Progenitor cell of endocrine pancreas (in vitro differentiated cells): ENCODE measurements at places on chromosomes 5 and 9.
A peak's percentile ranks its signal among the peaks of the same experiment; 100 is the strongest.

GRCh38 chr5:142863856-142864255 lies 93.7 kb downstream of the ARHGAP26 start:
- no peak for DNase-seq
- H3K27me3 ChIP-seq = no peaks in the 10 kb centered on the region
- peak overlapping the region; percentile 43 for H3K27ac ChIP-seq
- no peaks in the 10 kb centered on the region for H3K36me3 ChIP-seq
- H3K4me1 ChIP-seq = peaks cover 40% of the 10 kb centered on the region

- peaks cover 25% of the 10 kb centered on the region for H3K27me3 ChIP-seq
- no peak overlapping the region for H3K4me3 ChIP-seq
- DNase-seq = no peak
- no peaks in the 10 kb centered on the region for H3K36me3 ChIP-seq
- H3K4me1 ChIP-seq = peaks cover 22% of the 10 kb centered on the region
Observed at GRCh38 chr9:89933578-89933977, 328.8 kb downstream of the GADD45G start.

DNA sequence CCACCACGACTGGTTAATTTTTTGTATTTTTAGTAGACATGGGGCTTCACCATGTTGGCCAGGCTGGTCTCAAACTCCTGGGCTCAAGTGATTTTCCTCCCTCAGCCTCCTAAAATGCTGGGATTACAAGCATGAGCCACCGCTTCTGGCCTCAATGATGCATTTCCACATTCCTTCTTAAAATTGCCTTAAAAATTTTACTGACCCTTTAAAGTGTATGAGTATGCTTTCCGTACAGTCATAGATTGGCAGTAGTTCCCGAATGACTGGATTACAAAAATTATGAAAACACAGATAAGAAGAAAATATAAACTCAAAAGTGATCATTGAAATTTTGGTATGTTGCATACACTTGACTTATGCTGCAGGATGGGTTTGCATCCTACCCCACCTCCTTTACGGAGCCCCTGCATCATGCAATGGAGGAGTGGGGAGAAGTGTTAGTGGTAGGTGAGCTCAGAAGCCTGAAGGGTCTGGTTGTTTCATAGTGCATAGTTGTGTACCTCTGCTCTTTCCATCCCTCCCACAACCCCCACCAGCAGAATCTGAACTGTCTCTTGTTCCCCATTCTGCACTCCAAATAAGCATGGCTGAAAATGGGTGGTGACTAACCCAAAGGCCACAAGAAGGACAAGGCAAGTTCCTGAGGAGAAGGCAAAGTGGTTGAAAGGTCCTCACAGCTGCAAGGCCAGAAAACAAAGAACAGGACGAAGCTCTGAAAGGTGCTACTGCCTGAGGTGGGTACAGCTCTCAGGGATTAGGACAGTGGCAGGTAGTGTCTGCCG lies 26.8 kb downstream of the ANKRD55 start:
- H3K27ac ChIP-seq = no peak overlapping the region
- no peak overlapping the region for H3K4me3 ChIP-seq
- no peak for DNase-seq
- peaks cover 2% of the 10 kb centered on the region for H3K4me1 ChIP-seq
- no peaks in the 10 kb centered on the region for H3K36me3 ChIP-seq

GRCh38 chr5:113056988-113057387 lies 80.4 kb downstream of the DCP2 start:
- peaks cover 10% of the 10 kb centered on the region for H3K4me1 ChIP-seq
- H3K27ac ChIP-seq = no peak overlapping the region
- no peaks in the 10 kb centered on the region for H3K36me3 ChIP-seq

- H3K36me3 ChIP-seq = no peaks in the 10 kb centered on the region
- H3K27ac ChIP-seq = no peak overlapping the region
- no peak for DNase-seq
- no peaks in the 10 kb centered on the region for H3K27me3 ChIP-seq
- H3K4me3 ChIP-seq = no peak overlapping the region
- H3K4me1 ChIP-seq = no peaks in the 10 kb centered on the region
Observed at GRCh38 chr5:109304309-109304708, 105.5 kb downstream of the PJA2 start.

DNA sequence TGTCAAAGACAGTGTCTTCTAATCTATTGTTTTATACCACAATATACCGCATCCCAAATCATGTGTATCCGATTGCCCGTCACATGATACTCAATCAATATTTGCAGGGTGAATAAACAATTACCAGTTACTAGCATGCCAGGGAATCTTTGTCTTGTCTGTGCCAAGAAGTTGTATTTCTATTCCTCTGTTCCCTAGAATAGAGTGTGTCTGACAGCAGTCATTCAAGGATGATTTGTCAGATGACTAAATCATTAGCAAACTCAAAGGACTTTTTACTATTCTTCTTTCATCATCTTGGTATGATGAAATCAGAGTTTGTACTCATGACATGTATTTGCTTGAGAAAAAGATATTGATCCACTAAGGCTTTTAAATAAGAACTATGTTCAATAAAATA lies 348.8 kb downstream of the HTR1A start:
- H3K36me3 ChIP-seq = peaks cover 1% of the 10 kb centered on the region
- H3K27ac ChIP-seq = no peak overlapping the region
- DNase-seq = no peak
- no peak overlapping the region for H3K4me3 ChIP-seq

DNA sequence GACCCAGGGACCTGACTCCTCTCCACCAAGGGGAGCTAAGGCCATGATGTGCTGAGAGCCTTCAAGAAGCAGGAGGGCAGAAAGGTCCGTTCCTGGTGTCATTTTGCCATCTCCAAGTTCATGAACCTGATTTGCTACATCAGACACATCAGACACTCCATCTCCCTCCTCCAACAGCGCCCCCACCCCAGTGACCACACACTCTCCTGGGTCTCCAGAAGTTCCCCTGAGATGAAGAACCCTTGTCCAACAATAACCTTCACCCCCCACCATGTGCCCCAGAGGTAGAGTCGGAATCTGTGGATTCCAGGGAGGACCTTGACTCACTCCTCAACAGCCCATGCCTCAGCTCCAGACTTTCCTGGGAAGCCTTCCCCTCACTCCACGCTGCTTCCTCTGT lies 242.8 kb downstream of the CDK5RAP2 start:
- H3K4me3 ChIP-seq = no peak overlapping the region
- H3K36me3 ChIP-seq = no peaks in the 10 kb centered on the region
- H3K27ac ChIP-seq = no peak overlapping the region
- DNase-seq = no peak
- H3K4me1 ChIP-seq = no peaks in the 10 kb centered on the region

DNA sequence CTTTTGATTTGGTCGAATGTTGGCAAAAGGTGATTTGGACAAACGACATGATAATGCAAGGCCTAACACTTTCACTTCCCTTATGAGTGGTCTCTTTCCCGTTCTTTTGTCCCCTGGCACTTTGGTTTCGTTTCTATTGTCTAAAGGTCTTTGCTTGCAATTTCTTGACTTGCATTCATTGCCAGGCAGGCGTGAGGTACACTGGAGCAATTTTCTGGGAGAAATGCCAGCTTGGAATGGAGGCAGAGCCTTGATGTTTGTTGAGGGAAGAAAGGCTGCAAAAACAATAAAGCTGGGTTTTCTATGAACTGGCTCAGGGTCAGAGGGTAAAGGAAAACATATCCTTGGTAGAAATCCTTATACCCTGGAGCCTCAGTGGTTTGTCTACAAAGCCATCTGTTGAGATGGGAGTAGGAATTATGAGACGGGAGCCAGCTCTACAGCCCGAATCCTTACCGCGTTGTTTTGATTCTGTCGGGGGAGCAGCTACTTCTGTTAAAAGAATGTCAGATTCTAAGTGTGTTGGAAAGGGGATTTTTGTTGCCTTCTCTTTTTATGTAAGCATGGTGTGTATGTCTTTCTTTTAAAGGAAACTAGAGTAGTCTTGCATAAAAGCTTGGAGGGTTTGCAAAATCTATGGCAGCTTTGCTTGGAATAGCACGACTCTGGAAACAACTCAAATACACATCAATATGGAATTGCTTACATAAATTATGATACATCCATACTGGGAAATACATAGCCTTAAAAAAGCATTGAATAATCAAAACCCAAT lies 158.9 kb downstream of the RMI1 start:
- H3K27ac ChIP-seq = no peak overlapping the region
- no peak overlapping the region for H3K4me3 ChIP-seq
- no peaks in the 10 kb centered on the region for H3K36me3 ChIP-seq
- H3K27me3 ChIP-seq = peaks cover 70% of the 10 kb centered on the region

GRCh38 chr5:56685503-56686217 lies 129.7 kb upstream of the MAP3K1 start:
- no peaks in the 10 kb centered on the region for H3K36me3 ChIP-seq
- DNase-seq = no peak
- H3K4me3 ChIP-seq = no peak overlapping the region
- peaks cover 14% of the 10 kb centered on the region for H3K27me3 ChIP-seq
- peaks cover 8% of the 10 kb centered on the region for H3K4me1 ChIP-seq
- H3K27ac ChIP-seq = no peak overlapping the region

- DNase-seq = no peak
- no peaks in the 10 kb centered on the region for H3K27me3 ChIP-seq
- H3K36me3 ChIP-seq = peaks cover 13% of the 10 kb centered on the region
- H3K4me3 ChIP-seq = no peak overlapping the region
- no peak overlapping the region for H3K27ac ChIP-seq
Observed at GRCh38 chr9:92360083-92360482, 34.3 kb downstream of the CENPP start.

DNA sequence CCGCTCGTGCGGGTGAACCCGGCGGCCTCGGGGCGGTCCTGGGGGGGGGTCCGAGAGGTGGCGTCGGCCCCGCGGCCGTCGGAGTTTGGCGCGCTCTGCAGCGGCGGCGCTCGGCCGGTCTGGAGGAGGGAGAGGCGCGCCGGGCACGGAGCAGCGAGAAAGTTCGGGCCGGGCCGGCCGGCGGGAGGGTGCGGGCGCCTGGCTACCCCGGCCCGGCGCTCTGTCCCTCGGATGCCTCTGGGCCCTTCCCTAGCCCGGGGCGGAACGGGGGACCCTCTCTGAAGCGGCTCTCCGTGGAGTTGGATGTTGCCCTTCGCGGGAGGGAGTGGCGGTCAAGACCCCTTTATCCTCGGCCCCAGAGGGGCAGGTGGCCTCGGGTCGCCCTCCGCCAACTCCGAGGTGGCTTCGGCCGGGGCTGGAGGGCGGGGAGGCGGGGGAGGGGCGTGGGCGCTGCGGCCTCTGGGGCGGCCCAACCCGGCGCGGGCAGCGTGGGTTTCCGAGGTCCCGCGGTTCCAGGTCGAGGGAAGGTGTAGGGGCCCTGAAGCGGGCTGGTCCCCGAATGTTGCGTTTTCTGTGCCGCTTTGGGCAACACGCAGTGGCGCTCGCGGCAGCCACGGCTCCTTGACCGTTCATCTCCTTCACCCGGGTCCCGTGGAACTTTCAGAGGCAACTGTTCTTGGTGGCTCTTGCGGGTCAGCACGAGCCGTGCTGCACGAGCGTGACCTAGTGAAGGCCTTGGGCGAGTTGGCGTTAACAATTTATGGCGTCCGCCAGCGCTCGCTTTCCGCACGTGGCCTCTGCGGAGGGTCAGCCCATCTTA lies 290.5 kb downstream of the DOCK8 start:
- H3K36me3 ChIP-seq = peaks cover 10% of the 10 kb centered on the region
- peak overlapping the region; percentile 86 for H3K4me3 ChIP-seq
- H3K4me1 ChIP-seq = peaks cover 18% of the 10 kb centered on the region
- DNase-seq = peak; percentile 24
- peaks cover 4% of the 10 kb centered on the region for H3K27me3 ChIP-seq
- peak overlapping the region; percentile 86 for H3K27ac ChIP-seq

- H3K27ac ChIP-seq = no peak overlapping the region
- no peaks in the 10 kb centered on the region for H3K36me3 ChIP-seq
- no peak overlapping the region for H3K4me3 ChIP-seq
- H3K4me1 ChIP-seq = peaks cover 9% of the 10 kb centered on the region
- H3K27me3 ChIP-seq = no peaks in the 10 kb centered on the region
- DNase-seq = no peak
Observed at GRCh38 chr5:101067429-101067828, 164.3 kb upstream of the ST8SIA4 start.

- no peak overlapping the region for H3K27ac ChIP-seq
- no peaks in the 10 kb centered on the region for H3K4me1 ChIP-seq
- H3K4me3 ChIP-seq = no peak overlapping the region
- H3K27me3 ChIP-seq = no peaks in the 10 kb centered on the region
- H3K36me3 ChIP-seq = no peaks in the 10 kb centered on the region
Observed at GRCh38 chr5:67941614-67942401, 273.7 kb upstream of the PIK3R1 start.

DNA sequence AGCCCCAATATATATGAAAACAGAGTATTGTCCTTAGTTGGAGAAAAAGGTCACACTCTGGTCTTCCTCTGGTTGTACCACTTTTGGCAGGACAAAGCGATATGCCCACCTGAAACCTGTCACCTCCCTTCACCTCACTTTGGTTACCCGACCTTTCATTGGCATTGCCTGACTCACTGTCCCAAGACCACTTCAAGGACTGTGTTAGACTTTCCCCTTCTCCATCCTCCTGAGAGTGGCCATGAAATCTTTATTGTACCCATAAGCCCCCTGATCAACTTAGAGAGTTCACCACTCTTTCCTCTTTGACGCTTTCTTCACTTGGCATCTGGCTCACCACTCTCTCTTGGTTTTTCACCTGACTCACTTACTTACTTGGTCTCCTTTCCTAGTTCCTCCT lies 32.4 kb upstream of the AP3B1 start:
- H3K4me1 ChIP-seq = peaks cover 7% of the 10 kb centered on the region
- no peaks in the 10 kb centered on the region for H3K36me3 ChIP-seq
- no peak overlapping the region for H3K27ac ChIP-seq
- no peak for DNase-seq

DNA sequence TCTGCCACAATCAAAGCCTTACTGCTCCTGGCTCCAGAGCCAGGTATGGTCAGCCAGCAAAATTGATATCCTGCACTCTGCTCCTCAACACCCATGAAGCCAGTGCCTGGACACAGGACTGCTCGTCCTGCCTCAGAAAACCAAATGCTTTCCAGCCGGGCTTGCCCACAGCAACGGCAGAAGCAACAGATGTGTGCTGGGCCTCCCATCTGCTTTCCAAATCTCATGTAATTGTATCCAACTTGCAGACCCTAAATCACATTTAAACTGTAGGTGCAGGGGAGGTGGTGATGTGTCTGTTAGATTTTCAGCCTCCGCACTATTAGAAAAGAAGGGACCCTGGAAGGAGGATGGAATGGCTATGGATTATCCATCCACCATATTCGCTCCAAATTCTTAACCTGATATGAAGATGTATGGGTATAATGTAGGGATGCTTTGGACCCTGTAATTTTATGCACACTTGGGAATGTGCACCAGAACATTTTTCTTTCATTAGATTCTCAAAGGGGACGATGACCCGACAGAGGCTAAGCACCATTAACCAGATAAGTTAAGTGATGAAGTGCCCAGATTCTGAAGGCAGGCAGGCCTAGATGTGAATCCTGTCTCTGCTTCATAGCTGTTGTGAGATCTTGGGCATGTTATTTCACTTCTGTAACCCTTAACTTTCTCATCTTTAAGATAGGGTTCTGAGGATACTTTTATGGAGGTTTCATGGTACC lies 58.2 kb downstream of the EXOSC2 start:
- DNase-seq = no peak
- no peaks in the 10 kb centered on the region for H3K36me3 ChIP-seq
- H3K27ac ChIP-seq = no peak overlapping the region
- no peak overlapping the region for H3K4me3 ChIP-seq
